Activated T-helper 1 cell treated with anti-CD3 and anti-CD28 coated beads, Interleukin-12 subunit alpha, Interleukin-12 subunit beta, Interleukin-2, Interleukin-4 antibody, amounts not matched to agents 30 ng/mL and 10 ng/mL and 1 ng/mL, durations not matched to agents 14 hours and 24 hours and 36 hours (primary cell): ENCODE measurements at places on chromosomes 1 and 21.

DNA sequence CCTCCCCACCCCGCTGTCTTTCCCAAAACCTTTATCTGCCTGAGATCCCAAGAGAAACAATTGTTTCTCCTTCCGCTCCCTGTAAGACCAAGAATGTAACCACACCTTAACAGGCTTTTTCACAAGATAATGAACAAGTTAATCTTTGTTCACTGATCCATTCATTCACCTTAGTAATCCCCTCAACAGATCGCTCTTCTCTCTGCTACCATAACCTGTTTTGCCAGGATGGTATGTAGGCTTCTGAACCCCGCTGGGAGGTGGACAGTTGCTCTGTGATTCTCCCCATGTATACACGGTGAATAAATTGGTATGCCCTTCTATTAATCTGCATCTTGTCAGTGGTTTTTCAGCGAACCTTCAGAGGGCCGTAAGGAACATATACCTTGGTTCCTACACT is 18.7 kb upstream of the RGSL1 start:
- no peak for DNase-seq

- DNase-seq: no peak
Observed at GRCh38 chr1:225765982-225766674, 11.5 kb upstream of the SRP9 start.

DNA sequence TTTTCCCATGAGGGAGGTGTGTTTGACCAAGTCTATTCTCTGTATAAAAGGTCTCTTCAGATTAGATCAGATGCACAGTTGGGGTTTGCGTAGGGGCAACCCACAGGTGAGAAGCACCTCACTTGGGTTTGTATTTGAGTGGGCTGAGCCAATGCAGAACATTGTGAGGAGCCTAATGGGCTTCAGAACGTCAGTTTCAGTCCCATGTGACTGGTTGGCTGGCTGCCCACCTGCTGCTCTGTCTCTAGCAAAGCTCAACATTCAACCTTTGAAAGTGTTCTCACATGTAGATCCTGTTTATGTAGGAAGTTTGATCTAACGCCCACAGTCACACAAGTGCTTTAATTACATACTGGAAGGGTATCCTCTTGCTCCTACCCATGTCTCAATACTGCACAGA is 105.5 kb downstream of the FASLG start:
- no peak for DNase-seq

GRCh38 chr1:53365437-53366063 is 37.7 kb upstream of the LRP8 start:
- no peak for DNase-seq
